ENCODE measurements at places on chromosomes 1 and 21.

DNA sequence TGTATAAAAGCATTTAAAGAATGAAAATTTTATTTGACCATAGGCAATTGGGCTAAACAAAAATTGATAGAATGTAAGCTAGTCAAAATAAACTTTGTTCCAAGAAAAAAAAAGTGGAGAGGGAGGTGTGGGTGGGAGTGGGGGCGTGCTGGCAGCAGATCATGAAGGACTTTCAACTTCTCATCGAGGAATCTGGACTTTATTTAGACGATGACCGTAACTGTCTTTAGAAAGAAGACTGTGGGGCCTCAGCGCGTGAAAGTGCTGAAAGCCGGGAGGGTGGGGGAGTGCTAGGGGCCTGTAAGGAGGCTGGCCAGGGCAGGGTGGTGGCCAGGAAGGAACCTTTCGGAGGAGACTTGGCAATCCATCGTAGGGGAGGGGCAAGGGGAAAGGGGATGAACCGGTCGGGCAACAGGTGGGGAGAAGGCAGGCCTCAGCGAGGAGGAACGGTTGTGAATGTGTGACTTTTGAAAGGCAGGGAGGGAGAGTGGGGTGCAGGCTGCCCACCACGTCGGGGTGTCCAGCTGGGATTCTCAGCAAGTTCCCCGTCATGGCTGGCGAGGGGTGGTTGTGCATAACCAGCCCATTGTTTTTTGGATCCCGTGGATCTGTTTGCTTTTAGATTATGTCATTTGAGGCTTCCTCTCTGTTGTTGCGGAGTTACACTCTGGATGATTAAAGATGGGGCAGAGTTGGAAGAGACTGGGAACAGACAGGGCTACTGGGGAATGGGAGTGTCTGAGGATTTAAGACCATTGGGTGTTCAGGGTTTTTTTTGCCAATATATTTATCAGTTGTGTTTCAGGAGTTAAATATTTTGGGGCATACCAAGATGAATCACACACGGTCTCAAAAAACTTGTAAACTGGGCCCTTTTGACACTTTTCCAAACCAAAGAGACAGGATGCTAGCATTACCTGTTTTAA lies 35.5 kb downstream of the HUNK start:
- DNase-seq: no peak

GRCh38 chr1:218558271-218558810 lies 213.2 kb downstream of the TGFB2 start:
- no peak for DNase-seq

DNA sequence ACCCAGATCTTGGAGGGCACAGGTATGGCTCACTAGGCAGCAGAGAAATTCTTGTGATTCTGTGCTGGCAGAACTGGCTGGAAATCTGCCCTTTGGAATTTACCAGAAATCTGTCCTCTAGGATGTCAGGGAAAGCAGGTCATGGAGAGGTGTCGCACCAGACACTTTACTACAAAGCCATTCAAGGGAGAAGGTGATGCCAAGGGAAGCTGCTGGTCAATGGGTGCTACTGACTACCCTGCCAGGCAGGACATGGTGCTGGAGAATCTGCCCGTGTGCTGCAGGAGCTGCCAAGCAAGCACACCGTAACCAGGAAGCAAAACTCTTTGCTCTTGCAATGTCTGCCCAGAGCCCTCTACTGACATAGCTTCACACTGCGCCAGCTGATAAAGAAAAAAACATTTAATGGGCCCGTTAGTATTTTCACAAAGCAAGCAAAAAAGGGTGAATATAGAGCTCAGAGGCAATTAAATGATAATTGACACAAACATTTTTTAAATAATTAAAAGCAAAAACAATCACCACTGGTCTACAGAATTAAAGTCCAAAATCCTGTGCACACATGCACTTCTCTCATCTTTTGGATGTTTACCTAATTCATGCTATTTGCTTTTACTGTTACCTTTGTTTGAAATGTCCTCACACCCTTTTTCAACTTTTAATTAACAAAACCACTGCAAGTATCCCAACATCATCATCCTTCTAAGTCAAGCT lies 7.2 kb upstream of the FBXO28 start:
- DNase-seq: no peak

- no peak for DNase-seq
Measured at GRCh38 chr1:116175611-116176010, 64.4 kb downstream of the MAB21L3 start.

- no peak for DNase-seq
Measured at GRCh38 chr1:190327271-190327670, 150.4 kb downstream of the BRINP3 start.

GRCh38 chr1:207918581-207918980 lies 7.7 kb upstream of the CD34 start:
- DNase-seq: no peak

GRCh38 chr1:248359415-248359814 lies 2.0 kb upstream of the OR2T4 start:
- DNase-seq: no peak

- no peak for DNase-seq
Measured at GRCh38 chr21:38413958-38414548, 84.2 kb downstream of the ERG start.

DNA sequence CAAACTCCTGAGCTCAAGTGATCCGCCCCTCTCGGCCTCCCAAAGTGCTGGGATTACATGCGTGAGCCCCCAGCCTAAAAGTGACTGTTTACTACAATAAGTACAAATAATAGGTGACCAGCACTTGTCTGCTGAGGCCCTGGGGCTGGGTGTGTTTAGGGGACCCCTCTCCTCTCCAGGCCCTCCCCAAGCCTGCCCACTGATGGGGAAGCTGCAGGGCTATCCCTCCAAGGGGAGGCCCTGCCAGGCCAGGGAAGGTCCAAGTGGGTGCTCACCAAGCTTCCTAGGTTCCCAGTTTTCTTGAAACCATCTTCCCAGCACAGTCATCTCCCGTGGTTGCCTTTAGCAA lies 60.7 kb downstream of the H3-3A start:
- no peak for DNase-seq

DNA sequence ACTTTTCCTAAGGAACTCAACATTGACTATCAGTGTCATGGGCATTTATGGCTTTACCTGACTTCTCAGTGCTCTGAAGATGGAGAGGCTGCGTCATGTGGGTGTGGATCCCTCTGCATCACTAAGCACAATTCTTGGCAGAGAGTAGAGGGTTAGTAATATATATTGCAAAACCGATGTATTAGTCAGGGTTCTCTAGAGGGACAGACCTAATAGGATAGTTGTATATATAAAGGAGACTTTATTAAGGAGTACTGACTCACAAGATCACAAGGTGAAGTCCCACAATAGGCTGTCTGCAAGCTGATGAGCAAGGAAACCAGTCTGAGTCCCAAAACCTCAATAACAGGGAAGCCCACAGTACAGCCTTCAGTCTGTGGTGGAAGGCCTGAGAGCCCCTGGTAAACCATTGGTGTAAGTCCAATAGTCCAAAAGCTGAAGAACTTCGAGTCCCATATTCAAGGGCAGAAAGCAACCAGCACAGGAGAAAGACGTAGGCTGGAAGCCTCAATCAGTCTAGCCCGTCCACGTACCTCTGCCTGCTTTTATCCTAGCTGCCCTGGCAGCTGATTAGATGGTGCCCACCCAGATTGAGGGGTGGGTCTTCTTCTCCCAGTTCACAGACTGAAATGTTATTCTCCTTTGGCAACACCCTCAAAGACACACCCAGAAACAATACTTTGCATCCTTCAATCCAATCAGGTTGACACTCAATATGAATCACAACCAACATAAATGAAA lies 159.7 kb upstream of the NRIP1 start:
- no peak for DNase-seq

- DNase-seq: peak; percentile 7
Measured at GRCh38 chr1:32580348-32581017, 41.3 kb downstream of the ZBTB8A start.

GRCh38 chr1:9475061-9475627 lies 64.1 kb upstream of the SLC25A33 start:
- DNase-seq: no peak

GRCh38 chr1:11611638-11612327 lies 42.4 kb downstream of the FBXO2 start:
- DNase-seq: no peak

DNA sequence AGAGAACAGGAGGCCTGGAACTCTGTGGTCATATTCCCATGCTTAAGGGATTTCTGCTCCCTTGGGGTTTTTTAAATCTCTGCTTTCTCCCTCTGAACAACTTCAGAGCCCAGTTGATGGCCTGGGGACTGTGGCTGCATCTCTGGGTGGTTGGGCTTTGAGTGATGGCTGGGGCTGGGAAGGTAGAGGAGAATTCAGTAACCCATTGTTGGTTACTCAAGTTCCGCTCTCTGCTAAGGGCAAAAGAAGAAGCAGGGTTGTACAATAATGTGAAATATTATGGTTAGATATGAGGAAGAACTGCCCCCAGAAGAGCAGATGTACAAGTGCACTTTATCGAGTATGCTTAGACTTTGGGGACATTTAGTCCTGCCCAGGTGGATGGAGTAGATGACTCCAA lies 72.1 kb upstream of the CNTN2 start:
- DNase-seq: no peak

DNA sequence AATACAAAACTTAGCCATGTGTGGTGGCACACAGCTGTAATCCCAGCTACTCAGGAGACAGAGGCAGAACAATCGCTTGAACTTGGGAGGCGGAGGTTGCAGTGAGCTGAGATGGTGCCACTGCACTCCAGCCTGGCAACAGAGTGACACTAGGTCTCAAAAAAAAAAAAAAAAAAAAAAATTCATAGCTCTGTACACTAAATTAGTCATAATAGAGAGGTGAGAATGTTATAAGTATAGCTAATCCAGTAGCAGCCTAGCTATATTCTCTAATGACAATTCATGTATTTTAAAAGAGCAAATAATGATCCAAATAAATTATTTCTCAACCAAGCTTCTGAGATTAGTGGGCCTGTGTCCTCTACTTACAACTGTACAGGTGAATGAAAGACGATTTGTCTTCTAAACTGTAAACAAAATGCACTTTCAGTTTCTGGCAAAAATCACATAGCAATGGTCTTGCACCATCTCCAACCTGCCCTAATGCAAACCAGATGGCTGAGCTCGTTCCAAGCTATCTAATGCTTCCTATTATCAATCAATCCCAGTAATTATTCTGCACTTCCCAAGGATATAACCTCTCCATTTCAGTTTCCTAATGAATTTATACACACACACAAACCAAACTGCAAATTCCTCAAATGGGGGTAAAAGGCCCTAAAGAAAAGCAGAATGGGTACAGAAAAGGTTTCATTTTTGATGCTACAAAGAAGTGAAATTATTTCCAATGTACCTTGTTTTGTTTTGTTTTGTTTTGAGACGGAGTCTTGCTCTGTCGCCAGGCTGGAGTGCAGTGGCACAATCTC lies 56.5 kb downstream of the GATAD2B start:
- peak; percentile 10 for DNase-seq

DNA sequence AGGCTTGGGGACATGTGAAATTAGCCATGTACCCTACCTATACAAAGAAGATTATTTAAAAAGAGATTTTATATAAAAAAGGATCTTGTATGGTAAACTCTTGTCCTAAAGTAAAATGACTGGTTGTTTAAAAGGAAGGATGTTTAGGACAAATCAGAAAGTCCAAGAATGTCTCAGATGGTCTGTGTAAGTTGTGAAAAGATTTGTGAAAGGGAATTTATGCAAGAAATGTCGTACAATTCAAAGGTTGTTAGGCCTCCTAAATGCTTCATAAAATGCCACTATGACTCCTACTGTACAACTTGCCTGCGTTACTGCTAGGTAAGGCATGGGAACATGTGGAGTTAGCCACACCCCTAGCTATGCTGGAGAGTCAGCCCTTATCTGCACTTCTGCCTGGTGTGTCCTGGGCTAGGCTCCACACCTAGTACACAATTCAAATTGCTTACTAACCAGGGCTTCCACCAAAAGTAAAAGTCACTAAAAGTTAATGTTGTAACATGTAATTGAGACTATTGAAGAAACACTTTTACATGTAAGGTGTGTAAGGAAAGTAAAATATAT lies 19.7 kb downstream of the PRDX6 start:
- no peak for DNase-seq

DNA sequence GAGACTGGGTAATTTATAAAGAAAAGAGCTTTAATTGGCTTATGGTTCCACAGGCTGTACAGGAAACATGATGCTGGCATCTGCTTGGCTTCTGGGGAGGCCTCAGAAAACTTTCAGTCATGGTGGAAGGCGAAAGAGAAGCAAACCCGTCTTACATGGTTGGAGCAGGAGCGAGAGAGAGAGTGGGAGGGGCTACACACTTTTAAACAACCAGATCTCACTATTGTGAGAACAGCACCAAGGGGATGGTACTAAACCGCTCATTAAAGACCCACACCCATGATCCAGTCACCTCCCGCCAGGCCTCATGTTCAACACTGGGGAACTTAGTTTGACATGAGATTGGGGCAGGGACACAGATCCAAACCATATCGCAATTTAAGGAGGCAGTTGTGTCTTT lies 69.4 kb downstream of the PKN2 start:
- DNase-seq: no peak

DNA sequence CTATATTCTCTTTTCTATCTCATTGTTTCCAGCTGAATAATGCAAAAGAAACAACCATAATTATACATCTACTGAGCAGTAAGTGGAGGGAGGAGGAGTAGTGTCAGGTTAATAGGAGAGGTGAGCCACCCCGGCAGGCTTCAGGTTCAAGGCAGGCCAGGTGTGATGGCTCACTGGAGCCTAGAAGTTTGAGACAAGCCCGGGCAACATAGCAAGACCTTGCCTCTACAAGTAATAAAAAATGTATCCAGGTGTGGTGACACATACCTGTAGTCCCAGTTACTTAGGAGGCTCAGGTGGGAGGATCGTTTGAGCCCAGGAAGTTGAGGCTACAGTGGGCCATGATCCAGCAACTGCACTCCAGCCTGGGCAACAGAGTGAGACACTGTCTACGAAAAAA lies 1.9 kb upstream of the DIP2A start:
- no peak for DNase-seq

DNA sequence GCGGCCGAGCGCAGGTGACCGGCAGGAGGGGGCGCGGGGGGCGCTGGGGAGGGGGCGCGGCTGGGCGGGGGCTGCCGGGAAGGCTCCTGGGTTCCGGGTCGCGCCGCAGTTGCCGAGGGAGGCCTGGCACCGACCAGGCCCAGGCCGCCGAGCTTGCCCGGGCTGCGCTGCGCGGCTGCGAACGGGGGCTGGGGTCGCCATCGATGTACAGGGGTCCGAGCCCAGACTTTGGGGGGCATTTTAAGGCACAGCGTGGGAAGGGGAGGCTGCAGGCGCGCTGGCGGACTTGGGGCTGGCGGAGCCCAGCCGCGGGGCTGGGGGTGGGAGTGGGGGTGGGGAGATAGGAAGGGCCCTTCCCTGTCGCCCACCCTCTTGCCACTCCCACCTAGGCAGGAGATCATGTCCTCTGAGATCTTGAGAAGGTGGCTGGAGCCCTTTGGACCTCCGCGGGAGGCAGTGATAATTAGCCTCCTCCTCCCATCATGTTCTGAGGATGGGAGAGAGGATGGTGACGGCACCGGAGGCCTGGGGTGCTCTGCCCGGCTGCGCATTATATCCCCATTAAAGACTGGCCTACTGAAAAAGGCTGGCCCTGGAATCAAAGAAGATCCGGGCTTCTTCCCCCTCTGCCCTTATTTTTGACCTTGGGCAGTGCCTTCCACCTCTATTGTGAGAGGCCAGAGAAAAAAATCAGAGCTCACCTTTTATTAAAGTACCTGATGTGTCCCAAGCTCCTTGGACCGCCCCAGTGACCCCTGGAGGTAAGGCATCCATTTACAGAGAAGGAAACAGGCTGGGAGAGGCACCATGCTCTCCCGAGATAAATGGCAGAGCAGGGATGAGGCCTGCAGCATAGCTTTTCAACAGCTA lies 497 bp downstream of the FBXO44 start:
- DNase-seq: no peak

GRCh38 chr1:94949681-94950661 lies 23.1 kb upstream of the CNN3 start:
- DNase-seq: no peak

GRCh38 chr21:27248814-27249213 lies 281.9 kb upstream of the ADAMTS5 start:
- DNase-seq: no peak

GRCh38 chr1:38508232-38508631 lies 351.3 kb downstream of the RRAGC start:
- no peak for DNase-seq

All from T-helper 2 cell (primary cell).